Activated CD8-positive, alpha-beta T cell treated with anti-CD3 and anti-CD28 coated beads for 36 hours (primary cell): ENCODE measurements at places on chromosomes 2 and 18. TPM values are rescaled to one million over a fixed set of nuclear protein-coding genes. Genes with fewer than 3 reads are reported as not detected.

RAPGEF4 gene
- total RNA-seq, result 1.3 TPM

CARF gene
- 5.0 TPM for total RNA-seq

B4GALT6 gene
- 2.4 TPM for total RNA-seq

CHN1 gene
- total RNA-seq, result 3.0 TPM

TRIM43 gene
- not detected for total RNA-seq
